ENCODE measurements at places on chromosomes 3 and 15.
A peak's percentile ranks its signal among the peaks of the same experiment; 100 is the strongest.

GRCh38 chr3:24379936-24380335 lies 114.7 kb downstream of the THRB start:
- DNase-seq = no peak

DNA sequence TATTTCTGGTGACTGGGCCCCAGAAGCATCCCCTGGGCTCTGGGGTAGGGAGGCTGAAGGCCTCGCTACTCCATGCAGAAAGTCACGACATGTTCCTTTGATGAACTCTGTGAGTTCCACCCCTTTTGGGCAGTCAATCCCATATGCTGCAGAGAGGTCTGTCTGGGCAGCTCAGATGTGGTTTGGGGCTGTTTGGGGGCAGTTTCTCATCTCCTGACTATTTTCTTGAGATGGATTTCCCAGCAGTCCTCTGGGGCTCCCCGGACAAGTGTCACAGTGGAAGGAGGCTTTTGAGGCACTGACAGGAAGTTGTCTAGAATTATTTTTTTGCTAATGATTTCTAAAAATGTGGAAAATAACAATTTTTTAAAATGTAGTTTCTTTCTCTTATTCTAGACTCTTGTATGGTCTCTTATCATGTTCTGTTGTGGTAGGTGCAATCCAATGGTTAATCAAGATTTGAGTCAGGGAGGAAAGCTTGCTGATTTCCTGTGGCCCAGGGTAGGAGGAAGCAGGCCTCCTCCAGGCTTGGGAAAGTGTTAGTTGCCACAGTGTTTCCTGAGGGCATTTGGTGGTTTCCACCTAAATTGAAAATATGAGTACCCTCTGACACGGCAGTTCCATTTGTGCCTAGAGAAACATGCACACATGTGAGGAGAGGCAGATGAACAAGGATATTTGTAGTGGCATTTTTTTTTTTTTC lies 19.9 kb upstream of the TATDN2 start:
- no peak for DNase-seq

DNA sequence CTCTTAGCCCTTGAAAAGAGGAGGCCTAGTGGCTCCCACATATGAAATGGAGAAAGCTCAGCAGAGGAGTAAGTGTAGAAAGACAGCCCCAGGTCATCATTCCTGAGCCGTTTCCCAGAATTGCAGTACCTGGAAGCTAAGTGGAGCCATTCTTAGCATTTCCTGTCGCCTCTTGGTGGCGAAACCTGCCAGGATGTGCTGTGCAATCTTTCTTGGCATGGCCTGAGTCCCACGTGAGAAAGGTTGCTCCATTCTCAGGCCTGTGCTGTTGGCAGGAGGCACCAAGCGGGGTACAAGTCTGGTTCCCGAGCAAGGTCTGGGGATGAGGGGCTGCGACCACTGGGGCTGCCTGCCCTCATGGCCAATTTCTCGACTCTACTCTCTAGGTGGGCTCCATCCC lies 207.2 kb upstream of the TPM1 start:
- DNase-seq = no peak

DNA sequence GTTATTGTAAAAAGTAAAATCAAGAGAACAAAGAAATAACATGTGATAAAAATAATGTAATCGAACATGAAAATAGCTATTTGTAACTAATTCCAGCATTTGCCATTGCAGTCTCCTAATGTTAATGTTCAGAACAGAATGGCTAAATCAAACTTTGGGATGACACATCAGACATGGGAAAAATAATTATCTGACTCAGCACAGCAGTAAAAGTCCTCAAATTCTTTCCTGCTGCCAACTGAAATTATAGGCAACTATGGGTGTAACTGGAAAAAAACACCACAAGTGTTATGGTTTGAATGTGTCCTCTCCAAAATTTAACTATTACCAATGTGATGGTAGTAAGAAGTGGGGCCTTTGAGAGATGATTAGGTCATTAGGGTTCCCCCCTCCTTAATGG lies 446.7 kb downstream of the C3orf38 start:
- DNase-seq = no peak

DNA sequence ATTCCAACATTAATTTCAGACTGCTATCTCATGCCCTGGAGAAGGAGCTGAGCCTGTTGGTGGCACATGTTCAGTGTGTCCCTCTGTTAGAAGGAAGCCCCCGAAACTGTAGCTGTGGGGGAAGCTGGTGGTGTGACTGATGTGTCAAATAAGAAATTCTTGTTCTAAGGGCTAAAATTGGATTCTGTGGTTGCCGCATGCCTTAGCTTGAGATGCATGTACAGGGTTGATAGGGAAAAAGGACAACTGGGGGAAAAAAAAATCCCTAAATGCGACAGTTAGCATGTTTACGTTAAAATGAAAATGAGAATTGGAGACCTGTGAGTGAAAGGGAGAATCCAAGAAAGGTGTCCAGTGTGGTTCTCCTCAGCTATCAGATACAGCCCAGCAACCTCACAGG lies 58.6 kb downstream of the MED12L start:
- no peak for DNase-seq

- no peak for DNase-seq
Measured at GRCh38 chr3:40230382-40230781, 79.1 kb upstream of the EIF1B start.

DNA sequence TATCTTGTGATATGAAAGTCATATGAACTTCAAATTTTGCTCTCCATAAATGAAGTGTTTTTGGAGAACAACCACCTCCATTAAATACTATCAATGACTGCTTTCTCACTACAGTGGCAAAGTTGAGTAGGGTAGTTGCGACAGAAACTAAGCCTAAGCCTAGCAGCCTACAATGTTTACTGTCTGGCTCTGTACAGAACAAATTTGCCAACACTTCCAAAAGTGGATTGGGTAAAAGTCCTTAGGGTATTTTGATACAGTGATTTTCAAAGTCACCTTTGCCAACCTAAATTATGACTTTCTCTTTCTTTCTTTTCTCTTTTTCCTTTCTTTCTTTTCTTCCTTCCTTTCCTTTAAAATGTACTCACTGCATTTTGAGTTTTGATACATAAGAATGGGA lies 142.6 kb downstream of the PLCL2 start:
- no peak for DNase-seq

- DNase-seq = no peak
Measured at GRCh38 chr15:74994685-74995084, 678 bp upstream of the SCAMP5 start.

DNA sequence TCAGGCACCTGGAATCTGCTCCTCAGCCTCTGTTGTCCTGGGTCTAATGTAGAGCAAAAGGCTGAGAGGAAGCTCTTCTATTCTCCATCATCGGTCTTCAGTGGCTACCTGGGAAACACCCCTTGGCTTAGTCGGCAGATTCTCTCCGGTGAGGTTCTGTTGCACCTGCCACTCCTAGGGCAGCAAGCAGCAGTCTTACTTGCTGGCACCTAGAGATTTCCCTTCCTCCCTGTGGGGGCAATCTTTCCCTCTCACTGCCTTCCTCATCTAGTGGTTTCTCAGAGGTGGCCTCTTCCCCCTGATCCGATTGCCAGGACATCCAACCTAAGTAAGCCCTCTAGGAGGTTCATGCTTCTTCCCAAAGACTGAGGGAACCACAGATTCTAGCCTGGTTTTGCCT lies 60.8 kb downstream of the PLS1 start:
- DNase-seq = no peak

- DNase-seq = no peak
Measured at GRCh38 chr3:118949113-118949760, 85.4 kb downstream of the IGSF11 start.

GRCh38 chr3:53812434-53812833 lies 33.8 kb downstream of the CHDH start:
- no peak for DNase-seq

- no peak for DNase-seq
Measured at GRCh38 chr3:46100812-46101211, 73.5 kb upstream of the XCR1 start.

DNA sequence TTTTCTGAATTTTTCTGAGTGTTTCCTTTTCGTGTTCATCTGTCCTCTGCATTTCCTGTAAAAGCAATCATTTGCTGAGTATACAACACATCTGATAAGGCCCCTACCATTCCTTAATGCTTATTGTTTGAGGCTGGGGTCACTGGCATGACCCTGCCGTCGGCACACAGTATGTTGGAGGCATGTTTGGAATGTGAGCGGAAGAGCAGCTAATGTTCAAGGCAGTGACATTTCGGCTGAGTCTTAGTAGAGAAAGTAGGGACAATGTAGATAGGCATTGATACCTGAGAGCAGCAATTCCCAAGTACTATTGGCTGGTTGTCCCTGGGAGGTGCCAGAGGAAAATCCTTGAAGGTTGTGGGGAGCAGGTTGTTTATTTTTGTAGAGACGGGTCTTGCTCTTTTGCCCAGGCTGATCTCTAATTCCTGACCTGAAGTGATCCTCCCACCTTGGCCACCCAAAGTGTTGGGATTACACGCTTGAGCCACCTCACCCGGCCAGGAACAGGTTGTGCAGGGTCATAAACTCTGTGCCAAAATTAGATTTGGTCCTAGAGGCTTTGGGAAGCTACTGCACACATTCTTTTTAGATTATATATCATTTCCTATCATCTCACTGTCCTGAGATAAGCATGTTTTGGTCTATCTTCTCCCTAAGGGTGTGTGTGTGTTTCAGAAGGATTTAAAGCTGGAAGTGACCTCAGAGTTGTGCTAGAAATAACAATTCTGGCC lies 13.5 kb downstream of the PTPN23 start:
- DNase-seq = no peak

GRCh38 chr3:36911990-36912804 lies 32.7 kb downstream of the TRANK1 start:
- no peak for DNase-seq

DNA sequence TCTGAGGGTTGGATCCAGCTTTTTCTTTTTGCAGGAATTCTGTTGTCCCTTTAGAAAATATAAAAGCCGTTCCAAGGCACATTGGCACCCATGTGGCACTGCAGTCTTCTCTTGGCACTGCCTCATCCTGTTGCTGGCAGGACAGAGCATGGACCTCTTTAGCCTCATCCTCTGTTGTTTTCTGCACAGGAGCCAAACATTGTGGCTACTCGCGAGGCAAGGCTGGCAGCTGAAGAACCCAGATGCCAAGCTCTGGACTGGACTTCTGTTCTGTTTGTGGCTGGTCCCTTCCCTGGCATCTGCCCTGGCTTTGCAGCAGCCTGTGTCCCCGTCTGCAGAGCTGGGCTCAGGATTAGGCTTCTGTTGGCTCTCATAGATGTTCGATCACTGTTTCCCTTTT lies 224.7 kb upstream of the TBC1D5 start:
- no peak for DNase-seq

DNA sequence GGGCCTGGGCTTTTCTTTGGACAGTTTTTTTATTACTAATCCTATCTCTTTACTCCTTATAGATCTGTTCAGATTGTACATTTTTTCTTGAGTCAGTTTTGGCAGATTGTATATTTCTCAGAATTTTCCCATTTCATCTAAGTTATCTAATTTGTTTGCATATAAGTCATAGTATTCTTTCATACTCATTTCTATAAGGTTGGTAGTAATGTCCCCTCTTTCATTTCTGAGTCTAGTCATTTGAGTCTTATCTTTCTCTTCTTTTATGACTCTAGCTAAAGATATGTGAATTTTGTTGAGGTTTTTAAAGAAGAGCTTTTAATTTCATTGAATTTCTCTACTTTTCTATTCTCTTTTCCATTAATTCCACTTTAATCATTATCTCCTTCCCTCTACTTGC lies 27.2 kb downstream of the TRPM1 start:
- DNase-seq = no peak

- DNase-seq = no peak
Measured at GRCh38 chr3:135896613-135897012, 68.9 kb upstream of the PPP2R3A start.

DNA sequence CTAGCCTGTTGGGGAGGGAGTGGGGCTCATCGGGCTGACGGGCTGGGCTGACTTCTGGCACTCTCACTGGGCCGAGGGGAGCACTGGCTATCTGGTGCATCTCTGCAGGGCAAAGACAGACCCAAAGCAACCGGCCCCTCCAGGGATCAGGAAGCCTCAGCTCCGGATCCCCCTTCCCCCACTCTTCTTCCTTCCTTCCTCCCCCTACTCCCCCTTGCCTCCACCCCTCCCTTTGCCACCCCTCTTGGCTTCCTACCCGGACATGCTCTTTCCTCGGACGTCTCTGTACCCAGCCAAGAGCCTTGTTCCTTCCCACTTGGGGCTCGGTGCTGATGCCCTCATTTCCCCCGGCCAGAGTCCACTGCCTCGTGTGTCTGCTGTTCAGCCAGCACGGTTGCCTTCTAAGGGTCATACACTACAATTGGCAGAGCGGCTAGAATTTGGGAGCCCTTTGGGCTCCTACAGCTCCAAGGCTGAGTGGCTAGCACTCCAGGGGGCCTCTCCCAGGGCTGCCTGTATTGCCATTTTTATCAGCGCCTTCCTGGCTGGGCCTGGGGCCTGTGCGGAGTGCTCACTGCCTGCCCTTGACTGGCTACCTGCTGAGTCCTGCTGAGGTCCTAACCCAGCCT lies 10.9 kb downstream of the SEMA3F start:
- no peak for DNase-seq

DNA sequence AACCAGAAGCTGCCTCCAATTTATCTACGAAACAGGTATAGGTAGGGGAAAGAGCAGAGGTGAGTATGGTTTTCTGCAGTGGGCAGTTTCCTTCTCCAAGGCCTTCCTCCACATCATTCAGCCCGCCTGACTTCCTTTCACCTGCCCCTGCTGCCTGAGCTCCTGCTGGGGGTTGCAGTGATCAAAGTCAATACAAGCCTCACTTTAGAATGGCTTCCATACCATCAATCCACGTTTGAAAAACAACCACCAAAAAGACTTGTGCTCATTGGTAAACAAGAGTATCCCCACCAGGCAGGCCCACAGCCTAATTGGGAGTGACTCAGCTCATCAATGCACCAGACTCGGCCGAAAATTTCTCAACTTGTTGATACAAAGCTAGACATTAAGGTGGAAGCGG lies 159.9 kb downstream of the MAGI1 start:
- DNase-seq = peak; percentile 42

DNA sequence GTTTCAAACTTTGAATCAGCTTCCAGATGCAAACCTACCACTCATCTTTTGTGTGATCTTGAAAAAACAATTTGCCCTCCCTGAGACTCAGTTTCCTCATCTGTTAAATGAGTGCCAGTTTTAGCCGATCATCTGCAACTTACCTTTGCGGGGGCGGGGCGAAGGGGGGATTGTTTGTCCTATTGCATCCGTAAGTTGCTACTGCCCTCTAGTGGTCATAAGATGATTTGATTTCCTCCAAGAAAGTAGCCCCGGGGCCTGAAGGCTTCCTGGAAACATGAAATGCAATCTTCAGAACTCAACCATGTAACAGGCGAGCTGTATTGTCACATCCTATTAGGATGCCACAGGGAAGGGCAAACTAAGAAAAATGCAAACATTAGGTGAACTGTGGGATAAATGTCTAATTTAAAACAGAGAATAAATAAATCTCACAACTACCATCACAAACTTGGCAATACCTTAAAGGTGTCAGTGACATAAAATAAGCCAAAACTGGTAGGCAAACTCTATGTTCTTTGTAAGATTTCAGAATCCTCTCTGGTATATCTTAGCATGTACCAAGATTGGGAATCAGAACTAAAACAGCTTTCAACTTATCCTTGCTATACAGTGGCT lies 63.5 kb upstream of the CLDN18 start:
- peak; percentile 69 for DNase-seq

DNA sequence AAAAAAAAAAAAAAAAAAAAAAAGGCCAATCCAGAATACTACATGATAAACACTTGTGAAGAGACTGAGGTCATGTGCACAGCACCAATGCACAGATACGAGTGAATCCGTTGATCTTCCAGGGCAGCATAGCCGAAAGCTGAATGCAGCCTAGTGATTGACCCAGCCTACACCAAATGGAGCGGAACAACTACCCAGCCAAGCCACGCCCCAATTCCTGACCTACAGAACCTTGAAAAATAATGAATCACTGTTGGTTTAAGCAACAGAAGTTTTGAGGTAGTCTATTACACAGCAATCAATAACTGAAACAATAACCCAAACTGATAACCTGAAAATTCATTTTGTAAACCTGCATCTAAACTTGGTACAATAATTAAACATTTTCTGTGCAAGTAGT lies 361.0 kb downstream of the FHIT start:
- no peak for DNase-seq
